CMK (cell line): ENCODE measurements at places on chromosomes 12 and 14.

- no peak for DNase-seq
Observed at GRCh38 chr12:48220701-48221100, 17.6 kb upstream of the OR10AD1 start.

DNA sequence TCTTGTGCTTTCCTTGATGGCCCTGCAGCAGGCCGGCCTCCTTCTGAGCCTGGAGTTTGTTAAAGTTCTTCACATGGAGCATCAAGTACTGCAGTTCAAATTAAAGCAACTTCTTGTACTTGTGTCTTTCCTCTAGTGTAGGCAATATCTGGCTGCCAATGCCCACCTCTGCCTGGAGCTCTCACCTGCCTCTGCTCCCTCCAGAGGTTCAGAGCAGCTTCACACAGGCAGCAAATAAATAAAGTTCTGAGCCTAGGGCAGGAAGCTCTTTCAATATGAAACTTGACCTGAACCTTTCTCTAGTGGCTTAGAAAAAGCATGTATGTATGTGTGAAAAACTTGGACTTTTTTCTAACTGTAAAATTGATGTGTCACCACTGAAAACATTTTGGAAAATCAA, 65.9 kb downstream of the ITPR2 start:
- no peak for DNase-seq

DNA sequence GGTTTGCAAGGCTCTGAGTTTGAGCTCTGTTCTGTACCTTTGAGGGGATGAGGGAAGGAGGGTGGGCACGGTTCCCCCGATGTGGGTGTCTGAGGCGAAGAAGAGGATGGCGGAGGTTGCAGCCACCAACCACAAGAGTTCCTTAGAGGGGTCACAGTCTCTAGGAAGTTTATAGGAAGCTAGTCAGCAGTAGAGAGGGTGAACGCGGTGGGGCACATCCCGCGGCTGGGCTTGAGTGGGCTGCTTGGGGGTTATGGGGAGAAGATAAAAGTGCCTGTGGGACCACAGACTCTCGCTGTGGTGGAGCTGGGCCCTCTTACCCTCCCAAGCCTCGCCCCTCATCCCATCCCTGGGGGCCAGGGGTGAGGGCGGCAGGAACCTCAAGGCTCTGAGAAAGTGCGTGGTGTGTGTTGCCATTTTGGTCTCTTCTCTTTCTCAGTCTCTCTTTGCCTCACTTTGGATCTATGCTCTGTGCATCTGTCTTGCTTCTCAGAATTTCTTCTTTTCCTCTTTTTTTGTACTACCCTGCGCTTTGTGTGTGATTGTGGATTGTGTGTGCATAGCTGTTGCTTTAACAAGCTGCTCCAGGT, 2.7 kb downstream of the CD4 start:
- DNase-seq: no peak

GRCh38 chr14:101155575-101155974, 252.1 kb upstream of the RTL1 start:
- no peak for DNase-seq

GRCh38 chr12:13661005-13661887, 320.2 kb downstream of the GRIN2B start:
- DNase-seq: no peak

GRCh38 chr12:102549691-102550090, 69.3 kb upstream of the IGF1 start:
- no peak for DNase-seq
